A375 (cell line): ENCODE measurements at places on chromosomes 2 and 18. TPM values are rescaled to one million over a fixed set of nuclear protein-coding genes. Genes with fewer than 3 reads are reported as not detected.

Gene RAPH1
- total RNA-seq: 37.3 and 52.6 TPM in 2 replicates

Gene ANKAR
- total RNA-seq: 1.1 and 3.6 TPM in 2 replicates

Gene ZDBF2
- total RNA-seq: 10.5 and 11.1 TPM in 2 replicates

Gene ZNF385B
- not detected in 2 replicates for total RNA-seq

Gene CHMP1B
- 50.1 and 56.1 TPM in 2 replicates for total RNA-seq

Gene SALL3
- total RNA-seq: not detected in 2 replicates

Gene TNFRSF11A
- 0.80 and 2.5 TPM in 2 replicates for total RNA-seq

Gene TOGARAM2
- 0.08 TPM in 1 of 2 replicates, not detected in the other for total RNA-seq

Gene EGR4
- total RNA-seq: 0.05 TPM in 1 of 2 replicates, not detected in the other

Gene HDHD2
- 11.5 and 17.5 TPM in 2 replicates for total RNA-seq

Gene CRYGD
- not detected in 2 replicates for total RNA-seq

Gene PJVK
- total RNA-seq: 1.4 and 1.6 TPM in 2 replicates

Gene ADRA2B
- total RNA-seq: not detected in 2 replicates

Gene SETBP1
- total RNA-seq: 2.7 and 3.3 TPM in 2 replicates

Gene PLEKHM3
- total RNA-seq: 4.0 and 5.8 TPM in 2 replicates

Gene VWC2L
- not detected in 2 replicates for total RNA-seq

Gene PSMA8
- total RNA-seq: not detected in 2 replicates

Gene STAT4
- 0.11 TPM in 1 of 2 replicates, not detected in the other for total RNA-seq

Gene IL1RL1
- total RNA-seq: 2.8 and 4.2 TPM in 2 replicates

Gene REG1B
- not detected in 2 replicates for total RNA-seq

Gene RBBP8
- total RNA-seq: 47.3 and 59.7 TPM in 2 replicates

Gene FBXO36
- total RNA-seq: 0.74 and 1.6 TPM in 2 replicates

Gene UGT1A7
- total RNA-seq: not detected in 2 replicates

Gene CDH2
- 37.2 and 37.7 TPM in 2 replicates for total RNA-seq
